Endothelial cell (in vitro differentiated cells): ENCODE measurements at places on chromosomes 16 and 17. TPM values are rescaled to one million over a fixed set of nuclear protein-coding genes. Genes with fewer than 3 reads are reported as not detected.

ABCC11 gene
- total RNA-seq = 0.72 TPM

CA5A gene
- total RNA-seq = not detected

ST6GALNAC1 gene
- total RNA-seq = 0.77 TPM

CEP131 gene
- 21.1 TPM for total RNA-seq

KRT9 gene
- not detected for total RNA-seq

KRTAP4-6 gene
- total RNA-seq = not detected

PLLP gene
- total RNA-seq = 3.3 TPM

TSR3 gene
- 68.2 TPM for total RNA-seq

SOST gene
- total RNA-seq = 29.6 TPM

SAP30BP gene
- 125 TPM for total RNA-seq

GRCh38 chr17:70329721-70330120 lies 160.4 kb downstream of the KCNJ2 start:
- DNase-seq = no peak

- no peak for DNase-seq
These were observed 45.8 kb upstream of the ETV4 start for GRCh38 chr17:43591779-43592562.

- DNase-seq = no peak
These were observed 49.0 kb downstream of the CHD9 start for GRCh38 chr16:53103811-53104210.

- no peak for DNase-seq
These were observed 55.3 kb downstream of the USP10 start for GRCh38 chr16:84754956-84755672.

DNA sequence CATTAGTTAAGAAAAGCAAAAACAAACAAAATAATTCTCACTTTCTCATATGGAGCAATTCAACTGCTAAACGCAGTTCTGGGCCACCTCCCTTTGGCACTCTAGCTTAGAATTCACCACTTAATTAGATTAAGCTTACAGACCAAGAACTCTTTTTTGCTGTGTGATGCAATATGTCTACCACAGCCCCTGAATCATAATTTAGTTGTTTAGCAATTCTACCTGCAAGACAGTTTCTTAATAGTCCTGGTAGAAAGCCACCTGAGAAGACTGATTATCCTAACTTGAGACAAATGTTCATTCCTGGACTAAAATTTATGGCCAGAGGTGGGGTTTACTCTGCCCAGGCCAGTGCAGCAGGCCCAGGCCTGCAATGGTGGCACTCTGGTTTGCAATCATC lies 205.9 kb downstream of the HS3ST3A1 start:
- DNase-seq = no peak

GRCh38 chr17:38507436-38507835 lies 79.2 kb downstream of the ARHGAP23 start:
- no peak for DNase-seq

- no peak for DNase-seq
These were observed 67.8 kb downstream of the ANKRD11 start for GRCh38 chr16:89422527-89422904.

DNA sequence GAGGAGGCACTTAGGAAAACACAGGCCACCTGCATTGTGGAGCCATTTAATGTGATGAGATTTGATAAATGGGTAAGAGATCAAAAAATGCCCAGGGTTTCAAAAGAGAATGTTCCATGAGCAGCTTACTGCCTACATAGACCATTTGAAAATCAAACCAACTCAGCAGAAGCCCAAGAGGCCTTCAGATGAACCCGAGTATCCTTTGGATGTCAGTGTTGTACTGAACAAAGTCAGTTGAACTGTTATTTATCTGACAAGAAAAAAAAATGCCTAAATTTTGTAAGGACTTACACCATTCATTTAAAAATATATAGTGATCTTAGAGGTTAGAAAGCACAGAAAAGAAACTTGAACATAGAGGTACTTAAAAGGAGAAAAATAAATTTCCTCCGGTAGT lies 381.7 kb downstream of the ZFHX3 start:
- DNase-seq = no peak

GRCh38 chr17:70168044-70168976 lies 1.0 kb upstream of the KCNJ2 start:
- DNase-seq = peak; percentile 64

DNA sequence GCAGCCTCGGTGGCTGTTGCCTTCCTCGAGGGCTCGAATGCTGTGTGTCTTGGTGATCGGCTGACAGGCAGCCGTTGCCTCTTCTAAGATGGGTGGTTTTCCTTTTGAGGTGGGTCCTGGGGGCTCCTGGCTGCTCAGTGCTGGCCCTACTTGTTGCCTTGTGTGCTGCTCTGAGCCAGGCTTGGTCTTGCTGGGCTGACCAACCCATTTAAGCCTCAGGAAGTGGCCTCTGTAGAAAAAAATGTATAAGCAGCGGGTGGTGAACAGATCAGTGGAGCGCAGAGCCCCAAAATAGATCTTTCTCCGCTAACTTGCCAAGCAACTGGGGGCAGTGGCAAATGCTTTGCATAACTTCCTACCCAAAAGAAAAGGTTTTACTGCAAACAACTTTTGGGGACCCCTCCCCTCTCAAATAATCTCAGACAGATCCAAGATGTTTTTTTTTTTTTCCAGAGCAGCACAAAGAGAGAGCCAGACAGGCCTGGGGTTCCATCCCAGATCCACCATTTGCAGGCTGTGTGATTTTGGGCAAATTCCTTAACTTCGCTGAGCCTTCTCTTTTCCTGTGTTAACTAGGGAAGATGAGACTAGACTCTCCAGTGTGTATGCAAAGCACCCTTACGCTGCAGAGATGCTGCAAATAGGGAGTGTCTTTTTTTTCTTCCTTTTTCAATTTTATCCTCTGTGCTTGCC lies 42.5 kb downstream of the PLCG2 start:
- no peak for DNase-seq

GRCh38 chr16:83458612-83459011 lies 349.2 kb upstream of the HSBP1 start:
- DNase-seq = no peak

DNA sequence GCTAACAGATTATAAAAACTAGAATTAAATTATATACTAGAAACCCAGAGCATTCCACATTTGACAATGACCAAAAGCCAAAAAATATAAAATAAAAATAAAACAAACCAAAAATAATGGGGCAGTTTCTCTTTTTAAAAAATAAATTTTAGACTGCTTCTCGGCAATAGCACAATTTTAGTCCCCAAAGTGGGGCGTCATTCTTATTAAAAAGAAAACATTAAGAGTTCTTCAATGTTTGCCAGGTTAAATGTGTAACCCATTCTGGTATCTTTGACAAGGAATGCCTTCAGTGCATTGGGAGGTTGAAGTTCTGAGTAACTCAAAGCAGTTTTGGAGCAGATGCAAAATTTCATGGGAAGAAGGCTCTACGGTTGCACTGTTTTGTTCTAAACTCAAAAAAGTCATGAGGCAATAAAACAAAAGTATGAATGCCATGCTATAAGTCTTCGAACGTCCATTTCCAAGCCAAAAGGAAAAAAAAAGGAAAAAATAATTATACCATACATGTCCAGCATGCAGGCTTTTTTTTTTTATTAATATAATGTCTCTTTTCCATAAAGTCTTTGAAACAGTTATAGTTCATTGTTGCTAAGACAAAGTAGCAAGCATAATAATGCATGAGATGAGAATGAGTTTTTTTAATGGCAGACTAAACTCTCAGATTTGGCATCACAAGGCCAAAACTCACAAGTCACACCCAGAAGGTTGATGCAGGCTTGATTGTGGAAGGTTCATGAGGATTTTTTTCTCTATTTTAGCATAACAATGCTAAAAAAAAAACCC lies 3.1 kb downstream of the MAF start:
- no peak for DNase-seq

- no peak for DNase-seq
These were observed 13.6 kb upstream of the TNS4 start for GRCh38 chr17:40515011-40515410.

DNA sequence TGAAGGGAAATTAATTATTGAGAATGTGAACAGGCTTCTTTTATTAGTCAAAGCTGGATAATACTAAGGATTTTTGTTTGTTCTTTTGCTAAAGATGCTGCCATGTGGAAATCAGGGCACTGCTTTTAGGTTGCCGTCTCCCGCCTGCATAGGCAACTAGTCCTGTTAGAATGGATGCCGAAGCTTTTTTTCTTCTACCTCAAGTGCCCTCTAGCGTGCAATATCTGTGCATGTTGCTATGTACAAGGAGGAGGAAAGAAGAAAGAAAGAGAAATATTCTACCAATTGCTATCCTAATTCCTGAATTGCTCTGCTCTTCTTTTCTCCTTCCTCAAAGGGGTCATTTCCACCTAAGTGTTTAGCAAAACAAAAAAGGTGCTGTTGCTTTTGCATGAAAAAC lies 5.2 kb upstream of the CDH8 start:
- peak; percentile 36 for DNase-seq

- DNase-seq = no peak
These were observed 332 bp upstream of the VPS25 start for GRCh38 chr17:42772945-42773289.

DNA sequence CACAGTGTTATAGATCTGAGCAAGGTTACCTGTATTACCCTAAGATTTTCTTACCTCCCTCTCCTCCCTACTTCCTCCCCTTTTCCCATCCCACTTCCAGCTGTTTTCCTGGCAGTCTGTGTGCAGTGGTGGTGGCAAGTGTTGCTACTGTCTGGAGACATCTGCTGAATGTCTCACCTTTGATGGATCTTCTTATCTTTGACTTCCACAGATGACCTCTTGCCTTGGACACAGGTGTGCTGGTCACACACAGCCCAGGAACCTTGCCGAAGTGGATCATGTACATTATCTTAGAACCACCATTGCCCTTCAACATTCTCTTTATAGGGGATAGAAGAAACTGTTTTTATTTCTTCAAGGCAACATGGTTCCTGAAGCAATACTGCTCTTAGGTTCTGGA lies 245.1 kb downstream of the UTP18 start:
- DNase-seq = no peak

DNA sequence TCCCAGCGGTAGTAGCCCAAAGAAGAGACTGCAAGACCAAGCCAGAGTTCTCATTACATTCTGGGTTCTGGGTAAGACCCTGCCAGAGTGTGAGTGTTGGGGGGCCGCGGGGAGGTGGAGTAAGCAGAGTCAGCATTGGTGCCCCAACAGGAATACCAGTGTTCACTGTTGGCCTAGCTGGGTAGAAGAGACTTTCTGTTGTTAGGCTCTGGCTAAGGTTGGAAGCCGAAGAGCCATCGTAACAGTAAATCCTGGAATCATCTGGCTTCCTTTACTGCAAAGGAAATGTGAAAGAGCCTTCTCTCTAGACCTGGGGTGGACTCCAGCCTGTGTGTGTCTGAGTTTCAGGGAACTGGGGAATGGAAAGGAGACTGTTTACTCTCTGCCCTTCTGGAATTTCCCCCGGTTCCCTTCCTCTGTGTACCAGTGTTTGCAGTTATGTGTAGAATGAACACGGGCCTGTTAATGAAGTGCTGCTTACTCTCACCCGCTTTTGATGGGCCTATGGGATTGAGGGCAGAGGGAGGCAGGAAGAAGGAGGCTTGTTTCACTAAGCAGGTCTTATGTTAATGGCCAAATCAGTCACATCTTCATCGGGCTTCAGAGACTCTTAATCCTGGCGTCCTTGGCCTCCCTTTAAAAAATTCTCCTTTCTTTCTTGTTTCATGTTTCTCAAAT lies 68.5 kb downstream of the WWP2 start:
- DNase-seq = no peak

GRCh38 chr17:76271669-76272540 lies 6.8 kb downstream of the UBALD2 start:
- peak; percentile 43 for DNase-seq
